Activated naive CD8-positive, alpha-beta T cell treated with anti-CD3 and anti-CD28 coated beads, Interleukin-2, amount 50 U/mL, for 16 hours (primary cell): ENCODE measurements at places on chromosomes 6 and 20.

GRCh38 chr20:38970302-38970701 is 8.2 kb downstream of the DHX35 start:
- no peak for DNase-seq

DNA sequence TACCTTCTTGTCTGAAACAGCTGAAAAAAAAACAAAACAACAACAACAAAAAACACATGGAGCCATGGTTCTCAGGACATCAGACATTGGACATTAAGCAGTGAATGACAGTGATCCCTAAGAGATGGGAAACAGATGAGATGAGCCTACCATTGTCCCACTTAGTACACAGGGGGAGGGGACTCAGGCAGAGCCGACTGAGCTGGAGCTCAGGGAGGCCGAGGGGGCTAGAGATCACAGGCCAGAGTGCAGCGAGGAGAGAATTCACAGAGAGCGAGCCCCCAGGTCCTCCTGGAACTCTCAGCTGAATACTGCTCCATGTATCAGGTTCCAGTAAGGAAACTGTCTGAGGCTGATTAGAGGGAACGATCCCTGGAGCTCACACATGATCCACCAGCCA is 134.6 kb downstream of the GRM4 start:
- DNase-seq: no peak

DNA sequence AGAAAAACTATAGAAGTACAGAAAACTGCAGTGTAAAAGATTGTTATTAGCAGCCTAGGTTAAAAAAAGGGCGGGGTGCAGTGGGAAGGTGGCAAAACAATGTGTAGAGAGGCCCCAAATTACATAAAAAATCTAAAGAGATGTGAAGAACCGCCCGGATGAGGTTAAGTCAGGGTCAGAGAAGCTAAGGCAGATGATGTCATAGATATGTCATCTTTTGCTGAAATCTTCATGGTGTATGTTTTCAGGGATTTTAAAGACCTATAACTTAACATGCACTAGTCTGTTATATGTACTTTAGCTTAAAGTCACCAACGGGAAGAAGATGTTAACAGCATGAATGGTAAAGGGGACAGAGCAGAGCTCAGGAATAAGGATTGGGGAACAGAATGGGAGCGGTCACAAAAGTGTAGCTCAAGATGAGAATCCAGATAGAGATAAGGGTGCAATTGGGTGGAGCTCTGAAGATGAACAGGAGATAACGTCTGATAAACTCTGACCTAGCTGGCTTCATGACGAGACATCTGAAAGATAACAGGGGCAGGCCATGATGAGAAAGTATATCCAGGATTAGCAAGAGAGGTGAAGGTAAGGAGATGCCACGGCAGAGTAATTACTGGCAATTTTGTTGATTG is 83.4 kb downstream of the TFAP2A start:
- DNase-seq: no peak

- DNase-seq: no peak
Observed at GRCh38 chr6:34177181-34177591, 31.3 kb upstream of the GRM4 start.

DNA sequence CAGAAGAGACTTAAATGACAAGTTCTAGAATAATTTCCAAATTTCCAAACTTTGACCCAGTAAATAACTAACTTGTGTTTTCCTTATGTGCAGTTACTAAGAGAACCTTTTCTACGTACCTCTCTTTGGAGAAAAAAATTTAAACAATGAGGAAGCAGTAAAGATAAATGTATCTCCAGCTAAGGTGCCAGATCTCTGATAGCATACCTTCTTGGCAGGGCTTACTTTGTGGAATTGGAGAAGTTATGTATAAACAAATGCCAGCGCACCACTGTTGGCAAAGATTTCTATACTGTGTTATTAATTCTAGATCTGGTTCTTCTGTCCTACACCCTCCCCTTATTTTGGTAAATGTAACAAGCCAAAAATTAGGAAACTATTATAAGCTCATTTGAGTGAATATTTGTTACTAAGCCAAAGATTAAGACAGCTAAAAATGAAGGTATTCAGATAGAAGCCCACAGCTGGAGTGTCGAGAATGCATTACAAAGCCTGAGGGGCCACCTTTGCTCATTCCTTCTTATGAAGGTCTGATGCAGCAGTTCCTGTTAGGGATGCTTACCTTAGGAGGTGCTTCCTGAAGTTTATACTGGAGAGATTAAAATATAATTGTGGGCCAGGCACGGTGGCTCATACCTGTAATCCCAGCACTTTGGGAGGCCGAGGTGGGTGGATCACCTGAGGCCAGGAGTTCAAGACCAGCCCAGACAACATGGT is 373.1 kb upstream of the SOX4 start:
- no peak for DNase-seq

DNA sequence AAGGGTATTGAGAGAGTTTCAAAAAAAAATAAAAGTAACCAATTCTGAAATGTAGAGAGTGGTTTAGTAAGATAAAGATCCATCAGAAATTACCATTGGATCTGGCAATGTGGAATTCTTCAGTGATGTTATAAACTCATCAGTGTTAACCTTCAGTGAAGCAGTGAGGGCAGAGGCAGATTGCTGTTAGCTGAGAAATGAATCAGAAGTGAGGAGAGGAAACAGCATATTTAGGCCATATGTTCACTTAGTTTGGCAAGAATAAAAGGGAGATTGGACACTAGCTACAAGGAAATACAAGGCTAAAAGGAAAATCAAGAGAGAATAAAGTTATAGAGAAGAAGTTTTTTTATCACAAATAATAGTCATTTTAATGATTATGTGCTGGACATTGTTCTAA is 9.6 kb downstream of the KCNQ5 start:
- no peak for DNase-seq

GRCh38 chr20:19253916-19254820 is 41.7 kb downstream of the SLC24A3 start:
- no peak for DNase-seq

GRCh38 chr6:128284128-128284527 is 236.3 kb downstream of the PTPRK start:
- no peak for DNase-seq

DNA sequence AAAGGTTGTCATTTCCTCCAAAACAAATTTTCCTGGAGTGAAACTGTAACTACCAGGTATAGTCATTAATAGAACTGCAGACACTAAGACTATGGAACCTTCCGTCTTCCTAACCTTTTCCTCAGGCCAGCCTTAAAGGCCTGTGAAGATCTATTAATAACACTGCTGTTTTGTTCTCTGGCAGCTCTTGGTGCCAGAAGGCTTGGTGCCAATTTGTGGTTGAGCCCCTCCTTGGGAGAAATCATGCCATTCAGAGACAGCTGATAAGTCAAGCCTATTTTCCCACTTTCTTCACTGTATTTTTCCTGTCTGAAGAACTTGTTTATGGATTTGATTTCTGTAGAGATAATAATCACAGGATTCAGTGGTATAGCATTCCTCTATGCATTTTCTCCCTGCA is 64.8 kb downstream of the HCRTR2 start:
- no peak for DNase-seq

DNA sequence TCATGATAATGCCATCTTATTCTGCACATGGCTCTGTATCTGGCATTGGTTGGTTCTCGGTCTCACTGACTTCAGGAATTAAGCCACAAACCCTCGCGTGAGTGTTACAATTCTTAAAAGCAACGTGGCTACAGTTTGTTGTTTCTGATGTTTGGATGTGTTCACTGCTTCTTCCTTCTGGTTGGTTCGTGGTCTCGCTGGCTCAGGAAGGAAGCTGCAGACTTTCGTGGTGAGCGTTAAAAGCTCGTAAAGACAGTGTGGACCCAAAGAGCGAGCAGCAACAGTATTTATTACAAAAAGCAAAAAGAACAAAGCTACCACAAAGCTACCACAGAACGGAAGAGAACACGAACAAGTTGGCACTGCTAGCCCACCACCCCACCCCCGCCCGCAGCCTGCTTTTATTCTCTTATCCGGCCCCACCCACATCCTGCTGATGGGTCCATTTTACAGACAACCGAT is 51.1 kb downstream of the MYLIP start:
- no peak for DNase-seq

DNA sequence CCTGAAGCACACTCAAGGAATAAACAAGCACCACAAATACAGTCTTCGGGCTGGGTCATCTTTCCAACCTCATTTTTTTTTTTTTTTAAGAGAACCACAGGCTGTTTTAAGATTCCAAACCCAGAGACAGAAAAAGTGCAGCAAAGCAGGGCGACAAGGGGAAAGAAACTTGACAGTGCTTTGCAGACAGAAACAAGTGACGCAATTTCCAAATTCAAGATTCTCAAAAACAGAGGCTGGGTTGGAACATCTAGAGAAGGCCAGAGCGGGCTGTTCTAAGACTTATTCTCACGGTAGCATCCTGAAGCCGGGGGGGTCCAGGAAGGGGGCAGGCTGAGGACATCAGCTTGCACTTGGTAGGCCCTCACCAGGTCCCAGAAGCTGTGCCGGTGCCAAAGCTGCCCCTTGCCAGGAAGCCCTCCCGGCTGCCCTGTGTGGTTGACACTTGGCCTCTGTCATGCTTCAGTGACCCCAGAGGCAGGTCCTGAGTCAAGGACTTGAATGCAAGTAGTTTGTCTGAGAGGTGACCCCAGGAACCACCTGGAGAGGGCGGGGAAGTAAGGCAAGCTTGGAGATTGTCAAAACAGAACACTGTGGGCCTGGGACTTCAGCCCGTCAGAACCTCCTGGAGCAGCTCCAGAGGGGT is 50.5 kb downstream of the BMP7 start:
- no peak for DNase-seq

- DNase-seq: no peak
Observed at GRCh38 chr6:149445095-149445466, 39.7 kb downstream of the ZC3H12D start.

GRCh38 chr20:58228103-58228483 is 360 bp downstream of the ANKRD60 start:
- no peak for DNase-seq

- peak; percentile 54 for DNase-seq
Observed at GRCh38 chr6:29702519-29703103, 20.6 kb upstream of the HLA-F start.

DNA sequence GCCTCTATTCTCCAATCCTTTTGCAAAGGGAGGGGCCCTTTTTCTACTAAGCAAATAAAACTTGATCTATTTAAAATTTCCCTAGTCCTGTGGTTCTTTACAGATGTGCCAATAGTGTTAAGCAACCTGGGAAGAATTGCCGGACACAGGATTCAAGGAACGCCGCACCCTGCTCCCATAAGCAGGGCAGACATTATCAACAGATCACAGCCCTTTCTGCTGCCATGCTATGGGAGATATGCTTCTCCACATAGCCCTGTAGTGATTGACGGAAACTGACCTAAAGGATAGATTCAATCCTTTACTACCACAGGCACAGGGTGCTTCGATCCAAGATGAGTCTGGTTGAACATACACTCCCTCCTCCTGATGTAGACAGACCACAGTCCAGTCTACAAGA is 118.4 kb upstream of the TRAF3IP2 start:
- DNase-seq: no peak

GRCh38 chr6:128251445-128252340 is 268.7 kb downstream of the PTPRK start:
- DNase-seq: no peak

GRCh38 chr6:74222768-74223333 is 526.8 kb downstream of the CD109 start:
- DNase-seq: no peak

GRCh38 chr6:30726506-30727413 is 6.6 kb downstream of the TUBB start:
- no peak for DNase-seq

DNA sequence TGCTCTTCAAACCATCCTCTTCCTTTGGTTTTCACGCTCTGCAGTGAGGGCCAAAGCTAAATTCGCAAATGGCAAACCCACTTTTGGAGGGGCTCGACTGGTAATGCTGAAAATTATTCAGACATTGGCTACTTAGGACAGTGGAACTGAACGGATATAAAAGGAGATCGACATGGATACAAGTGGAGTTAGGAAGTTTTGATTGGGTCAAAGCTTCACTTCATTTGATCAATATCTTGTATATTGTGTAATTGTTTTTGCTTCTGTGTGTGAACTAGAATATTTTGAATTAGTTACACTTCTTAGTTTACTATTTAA is 1.2 kb downstream of the FAM8A1 start:
- no peak for DNase-seq

GRCh38 chr6:19655744-19656143 is 181.4 kb upstream of the ID4 start:
- DNase-seq: no peak

DNA sequence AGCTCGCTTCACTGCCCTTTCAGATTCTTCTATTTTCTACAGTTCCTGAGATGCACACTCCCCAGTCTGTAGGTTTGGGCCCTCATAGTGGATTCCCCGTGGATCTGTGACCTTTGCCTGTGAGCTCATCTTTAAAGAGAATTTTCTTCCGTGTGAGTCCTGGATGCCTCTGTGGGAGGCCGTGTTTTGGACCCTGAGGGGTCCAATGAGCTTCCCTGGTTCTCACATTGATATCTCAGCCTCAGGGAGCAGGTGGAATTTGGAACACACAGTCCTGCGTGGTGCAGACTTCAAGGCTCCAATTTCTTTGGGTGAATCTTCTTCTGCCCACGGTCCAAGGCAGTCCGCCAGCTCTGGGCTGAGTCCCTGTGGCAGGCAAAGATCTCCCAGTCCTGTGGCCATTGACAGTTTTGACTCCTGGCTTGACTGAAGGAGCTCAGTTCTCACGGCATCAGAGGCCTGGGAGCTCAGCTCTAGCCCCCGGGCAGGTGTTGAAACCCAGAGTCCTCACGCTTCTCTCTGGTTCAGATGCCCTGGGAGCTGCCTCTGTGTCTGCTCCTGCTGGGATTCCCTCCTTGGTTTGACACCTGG is 61.0 kb downstream of the PSMG4 start:
- DNase-seq: no peak

DNA sequence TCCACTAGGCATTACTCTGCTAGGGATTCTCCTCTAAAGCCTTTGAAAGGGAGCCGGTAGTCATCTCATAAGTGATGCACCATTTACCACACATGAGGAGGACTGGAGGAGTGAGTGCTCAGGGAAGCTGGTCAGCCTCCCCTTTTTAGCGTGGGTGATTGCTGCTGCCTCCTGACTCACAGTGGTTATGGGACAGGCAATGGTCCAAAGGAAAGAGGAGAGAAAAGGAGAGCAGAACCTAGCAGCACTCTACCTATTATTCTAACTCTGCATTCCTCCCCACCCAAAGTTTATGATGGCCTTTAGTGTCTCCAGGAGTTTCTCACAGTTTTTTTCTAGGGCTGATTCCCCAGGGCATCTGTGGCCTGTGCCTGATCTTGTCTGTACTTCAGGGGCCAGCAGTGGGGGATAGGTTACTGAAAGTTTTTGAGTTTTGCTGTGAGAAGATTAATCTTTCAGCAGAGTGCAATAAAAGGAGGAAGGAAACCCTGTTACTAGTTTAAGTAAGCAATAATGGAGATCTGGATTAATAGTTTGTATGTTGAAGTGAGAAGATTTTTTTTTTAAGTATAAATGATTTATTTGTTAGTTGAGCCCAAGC is 36.4 kb upstream of the GCLC start:
- DNase-seq: no peak

- DNase-seq: no peak
Observed at GRCh38 chr6:168007592-168008338, 10.3 kb downstream of the KIF25 start.
